Kidney epithelial cell (primary cell): ENCODE measurements at places on chromosomes 12 and 14.

GRCh38 chr14:84253326-84253725 is 1276.6 kb upstream of the FLRT2 start:
- DNase-seq = no peak

DNA sequence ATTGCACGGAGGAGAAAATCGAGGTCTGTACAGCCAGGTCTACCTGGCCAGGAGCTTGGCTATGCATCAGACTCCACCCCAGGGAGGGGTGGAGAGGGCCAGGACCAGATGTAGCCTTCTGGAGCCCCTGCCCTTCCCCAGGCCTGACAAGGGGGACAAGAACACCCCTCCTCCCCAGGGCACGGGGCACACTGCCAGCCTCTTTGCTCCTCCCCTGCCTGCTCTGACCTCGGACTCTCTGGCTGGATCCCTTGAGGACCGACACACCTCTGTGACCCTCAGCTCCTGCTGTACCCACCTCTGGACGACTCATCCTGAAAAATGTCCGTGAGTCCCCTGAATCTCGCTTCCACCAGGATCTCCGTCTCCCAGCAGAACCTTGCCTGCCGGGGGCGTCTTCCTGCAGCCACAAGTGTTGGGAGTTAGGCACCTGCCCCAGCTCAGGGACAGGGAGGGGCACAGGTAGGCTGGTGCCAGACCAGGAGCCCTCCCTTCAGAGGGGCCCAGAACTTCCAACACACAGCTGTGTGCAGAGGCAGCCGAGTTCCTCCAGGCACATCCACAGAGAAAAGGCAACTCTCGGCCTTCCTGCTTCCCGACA is 21.8 kb downstream of the AHNAK2 start:
- no peak for DNase-seq

DNA sequence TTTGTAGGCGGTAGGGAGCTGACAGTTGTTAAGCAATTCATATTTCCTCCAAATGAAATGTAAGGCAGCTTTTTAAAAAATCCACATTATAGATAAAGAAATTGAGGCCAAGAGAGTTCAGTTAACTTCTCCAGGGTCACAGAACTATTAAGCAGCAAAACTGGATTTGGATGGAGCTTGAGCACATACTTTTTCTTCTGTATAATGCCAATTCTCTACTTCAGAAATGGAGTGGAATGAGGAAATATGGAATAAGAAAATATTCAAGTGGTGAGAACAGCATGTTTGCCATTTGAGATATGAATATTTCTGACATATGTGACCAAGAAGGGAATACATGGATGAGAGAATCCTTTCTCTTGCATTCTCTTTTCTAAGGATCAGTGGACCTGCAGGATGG is 233.1 kb downstream of the FOXG1 start:
- no peak for DNase-seq

- no peak for DNase-seq
These were observed 34.2 kb downstream of the TMPO start for GRCh38 chr12:98549371-98550110.

DNA sequence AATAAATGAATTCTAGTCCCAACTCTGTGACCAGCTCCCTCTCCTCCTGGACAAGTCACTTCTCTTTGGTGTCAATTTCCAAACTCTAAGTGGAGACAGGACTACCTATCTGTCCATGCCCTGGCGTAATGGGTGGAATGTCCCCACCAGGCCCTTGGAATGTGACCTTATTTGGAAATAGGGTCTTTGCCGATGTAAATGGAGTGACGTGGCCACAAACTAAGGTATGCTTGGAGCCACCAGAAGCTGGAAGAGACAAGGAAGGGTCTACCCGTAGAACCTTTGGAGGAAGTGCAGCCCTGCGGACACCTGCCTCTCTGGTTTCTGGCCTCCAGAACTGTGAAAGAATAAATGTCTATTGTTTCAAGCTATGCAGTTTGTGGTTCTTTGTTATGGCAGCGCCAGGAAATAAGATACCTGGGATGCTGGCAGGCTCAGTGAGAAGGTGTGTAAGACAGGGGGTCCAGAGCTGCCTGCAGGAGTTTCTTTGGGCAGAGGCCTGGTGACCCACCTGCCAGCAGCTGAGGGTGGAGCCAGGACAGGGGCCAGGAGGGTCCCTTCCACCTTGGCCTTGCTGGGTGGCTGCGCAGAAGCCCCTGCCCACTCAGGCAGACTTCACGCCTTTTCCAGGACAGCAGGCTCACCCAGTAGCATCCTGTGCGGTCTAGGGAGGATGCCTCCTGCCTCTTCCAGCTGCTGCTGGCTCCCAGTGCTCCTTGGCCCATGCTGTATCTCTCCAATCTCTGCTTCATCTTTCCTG is 45.8 kb downstream of the ARL6IP4 start:
- DNase-seq = no peak

DNA sequence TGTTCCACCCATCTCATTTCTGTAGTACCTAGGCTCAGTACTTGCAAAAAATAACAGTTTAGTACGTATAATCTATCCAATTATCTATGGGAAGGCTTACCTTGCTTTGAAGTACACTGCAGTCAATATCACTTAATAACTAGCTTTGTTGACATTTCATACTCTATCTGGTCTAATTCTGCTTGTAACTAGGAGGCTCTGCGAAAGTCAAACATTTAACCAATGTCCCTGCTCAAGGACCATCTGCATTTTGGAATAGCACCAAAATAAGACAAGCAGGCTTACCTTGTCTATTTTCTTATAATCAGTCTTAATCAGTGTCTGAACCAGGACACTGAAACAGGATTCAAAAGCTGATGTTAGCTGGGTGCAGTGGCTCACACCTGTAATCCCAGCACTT is 39.9 kb downstream of the SLC25A47 start:
- DNase-seq = no peak

- DNase-seq = no peak
These were observed 247.3 kb downstream of the LRIG3 start for GRCh38 chr12:58673021-58673420.

DNA sequence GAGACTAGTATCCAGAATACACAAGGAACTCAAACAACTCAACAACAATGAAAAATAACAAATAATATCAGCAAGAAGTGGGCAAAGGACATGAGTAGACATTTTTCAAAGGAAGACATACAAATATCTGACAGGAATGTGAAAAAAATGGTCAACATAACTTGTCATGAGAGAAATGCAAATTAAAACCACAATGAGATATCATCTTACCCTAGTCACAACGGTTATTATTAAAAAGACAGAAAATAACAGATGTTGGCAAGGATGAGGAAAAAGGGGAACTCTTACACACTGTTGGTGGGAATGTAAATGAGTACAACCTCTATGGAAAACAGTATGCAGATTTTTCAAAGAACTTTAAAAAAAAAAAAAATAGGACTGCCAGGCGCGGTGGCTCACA is 20.4 kb downstream of the VWF start:
- DNase-seq = no peak

- DNase-seq = no peak
These were observed 72.3 kb upstream of the PSMC1 start for GRCh38 chr14:90184094-90184493.

- no peak for DNase-seq
These were observed 17.9 kb upstream of the PLEKHG6 start for GRCh38 chr12:6292606-6293005.

DNA sequence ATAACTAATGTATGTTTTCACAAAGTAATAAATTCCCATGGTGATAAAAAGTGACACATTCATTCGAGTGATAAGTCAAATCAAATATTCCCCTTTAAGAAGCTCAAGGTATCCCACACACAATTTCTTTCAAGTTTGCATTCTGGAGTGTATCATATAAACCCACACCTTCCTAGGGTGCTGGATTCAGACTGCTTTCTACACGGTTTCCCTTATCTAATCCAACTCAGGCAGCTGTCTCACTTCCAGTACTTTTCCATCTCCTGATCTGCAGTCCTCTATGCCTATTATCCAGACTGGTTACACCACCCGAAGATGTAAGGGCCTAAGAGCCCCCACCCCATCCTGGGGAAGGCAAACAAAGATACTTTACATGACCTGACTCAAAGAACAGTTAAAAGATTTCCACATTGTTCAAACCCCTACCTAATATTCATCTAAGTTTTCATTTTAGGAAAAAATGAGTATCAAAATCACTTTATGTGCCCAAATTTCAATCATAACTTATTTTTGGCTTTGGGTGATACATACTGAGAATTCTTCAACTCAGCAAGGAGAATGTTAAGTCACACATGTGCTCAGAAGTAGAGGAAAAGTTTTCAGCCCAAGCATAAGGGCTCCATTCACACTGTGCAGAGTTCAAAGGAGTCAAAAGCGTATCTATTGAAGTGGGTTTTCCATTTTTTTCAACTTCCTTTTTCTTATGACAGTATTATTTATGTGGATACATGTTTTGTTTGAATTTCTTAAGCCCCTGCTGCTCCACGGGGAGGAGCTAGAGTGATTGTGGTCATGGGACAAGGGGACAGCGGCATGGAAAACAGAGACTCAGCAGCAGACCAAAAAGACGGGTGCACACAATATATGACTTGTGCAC is 41.8 kb downstream of the CORO1C start:
- no peak for DNase-seq

GRCh38 chr14:59097681-59098080 is 90.8 kb upstream of the DAAM1 start:
- no peak for DNase-seq

GRCh38 chr14:99535448-99535847 is 54.2 kb downstream of the CCNK start:
- no peak for DNase-seq

- no peak for DNase-seq
These were observed 65.1 kb upstream of the GPATCH2L start for GRCh38 chr14:76086636-76087035.

GRCh38 chr12:7642287-7642686 is 23.4 kb downstream of the APOBEC1 start:
- DNase-seq = no peak

DNA sequence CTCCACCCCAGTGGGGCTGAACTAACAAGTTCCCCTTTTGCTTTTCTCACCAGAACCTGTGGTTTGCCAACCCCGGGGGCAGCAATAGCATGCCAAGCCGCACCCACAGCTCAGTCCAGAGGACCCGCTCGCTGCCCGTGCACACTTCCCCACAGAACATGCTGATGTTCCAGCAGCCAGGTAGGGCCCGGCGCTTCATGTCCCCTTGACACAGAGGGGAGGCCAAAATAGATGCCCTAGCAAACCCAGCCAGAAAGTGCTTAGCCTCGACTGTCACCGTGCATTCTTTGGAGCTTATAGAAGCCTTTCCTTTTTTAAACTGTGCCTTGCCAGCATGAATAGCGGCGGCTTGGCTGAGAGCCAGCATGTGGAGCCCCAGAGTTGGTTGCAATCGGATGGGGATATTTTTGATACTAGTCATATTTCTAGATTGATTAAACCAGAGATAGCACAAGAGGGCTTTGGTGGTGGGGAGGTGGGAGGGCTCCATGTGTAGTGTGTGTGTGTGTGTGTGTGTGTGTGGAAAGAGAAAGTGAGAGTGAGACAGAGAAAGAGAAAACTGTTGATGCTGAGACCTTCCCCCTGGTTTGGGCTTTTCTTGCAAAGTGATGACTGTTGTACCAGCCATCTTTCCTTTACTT is 126.1 kb downstream of the GCH1 start:
- DNase-seq = no peak

DNA sequence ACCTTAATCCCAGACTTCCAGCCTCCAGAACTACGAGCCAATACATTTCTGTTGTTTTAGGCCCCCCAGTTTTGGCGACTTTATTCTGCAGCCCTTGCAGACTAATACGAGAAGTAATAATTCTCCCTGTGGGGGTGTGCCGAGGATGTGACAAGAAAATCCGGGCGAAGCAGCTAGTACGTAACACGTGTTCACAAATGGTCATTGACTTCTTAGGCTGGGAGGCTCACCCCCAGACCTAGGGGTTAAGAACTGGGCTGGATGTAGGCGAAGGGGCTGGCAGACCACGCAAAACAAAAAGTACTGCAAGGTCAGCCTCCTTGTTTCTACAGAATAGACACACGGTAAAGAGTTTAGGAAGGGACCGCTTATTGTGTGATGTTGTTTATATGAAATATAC is 69.8 kb upstream of the ESRRB start:
- no peak for DNase-seq

DNA sequence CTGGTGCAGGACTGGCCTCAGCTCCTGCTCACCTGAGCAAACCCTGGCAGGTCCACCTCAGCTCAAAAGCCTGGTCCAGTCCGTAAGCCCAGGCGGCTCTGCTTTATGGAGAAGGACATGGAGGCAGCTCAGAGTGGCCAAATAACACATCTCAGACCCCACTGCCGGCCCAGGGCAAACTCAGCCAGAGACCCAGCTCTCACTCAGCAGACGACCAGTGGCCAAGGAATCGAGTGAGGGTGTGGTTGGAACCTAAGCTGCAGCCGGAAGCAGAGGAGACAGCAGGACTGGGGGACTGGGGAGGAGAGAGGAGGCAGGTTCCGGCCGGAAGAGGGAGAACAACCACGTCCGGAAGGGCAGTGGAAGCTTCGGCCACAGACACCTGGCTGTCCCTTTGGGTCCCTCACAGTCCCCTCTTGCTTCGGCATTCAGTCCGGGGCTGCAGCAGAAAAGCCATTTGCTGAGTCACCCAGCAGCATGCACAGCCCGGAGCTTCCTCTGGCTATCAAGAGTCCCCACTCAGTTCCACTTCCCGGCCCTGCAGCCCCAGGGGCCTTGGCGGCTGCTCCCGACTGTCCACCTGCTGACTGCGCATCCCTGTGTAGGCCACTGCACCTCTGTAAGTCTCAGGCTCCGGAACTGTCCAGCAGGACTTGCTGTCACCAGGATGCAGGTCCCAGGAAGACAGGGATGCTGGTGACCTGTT is 104.0 kb downstream of the CALM1 start:
- no peak for DNase-seq

- DNase-seq = no peak
These were observed 12.9 kb downstream of the LRIG3 start for GRCh38 chr12:58907391-58907790.

DNA sequence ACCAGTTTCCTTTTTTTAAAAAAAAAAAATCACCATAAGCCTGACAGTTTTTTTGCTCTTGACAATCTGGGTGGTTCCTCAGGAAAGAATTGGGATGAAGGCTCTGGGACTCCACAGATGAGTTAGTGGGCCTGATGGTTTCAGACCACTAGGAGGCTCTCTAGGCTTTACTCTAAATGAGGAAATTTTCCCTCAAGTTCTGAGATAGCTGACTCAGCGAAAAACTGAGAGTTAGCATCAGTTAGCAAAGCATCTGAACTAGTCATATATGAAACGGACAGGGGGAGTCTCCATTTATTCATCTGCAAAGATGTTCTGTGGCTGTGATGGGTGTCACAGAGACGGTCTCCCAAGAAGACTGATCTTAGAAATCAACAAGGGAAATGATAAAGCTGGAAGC is 314.3 kb upstream of the OR4E1 start:
- no peak for DNase-seq

DNA sequence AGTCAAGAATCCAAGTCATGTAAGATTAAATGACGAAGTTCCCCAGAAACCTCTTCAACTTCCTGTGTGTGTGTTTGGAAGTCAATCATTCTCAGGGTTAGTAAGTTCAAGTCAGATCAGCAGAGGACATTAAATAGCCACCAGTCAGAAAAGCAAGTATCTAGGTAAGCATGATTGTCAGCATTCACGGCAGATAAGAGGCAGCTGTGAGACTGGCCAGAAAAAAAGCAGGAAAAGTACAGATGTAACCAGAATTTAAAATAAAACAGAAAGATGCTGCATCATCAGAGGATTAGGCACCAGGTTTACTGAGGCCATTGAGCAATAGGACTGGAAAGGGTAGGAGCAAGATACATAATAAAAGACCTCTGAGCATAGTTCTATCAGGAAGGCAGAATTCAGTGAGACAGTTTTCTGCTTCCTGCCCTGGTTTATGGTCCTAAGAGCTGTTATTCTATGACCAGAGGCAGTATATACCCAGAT is 606.9 kb downstream of the FSCB start:
- DNase-seq = no peak

GRCh38 chr12:1806301-1807086 is 13.9 kb upstream of the LRTM2 start:
- DNase-seq = no peak
